ENCODE measurements at places on chromosomes 6 and 20.

DNA sequence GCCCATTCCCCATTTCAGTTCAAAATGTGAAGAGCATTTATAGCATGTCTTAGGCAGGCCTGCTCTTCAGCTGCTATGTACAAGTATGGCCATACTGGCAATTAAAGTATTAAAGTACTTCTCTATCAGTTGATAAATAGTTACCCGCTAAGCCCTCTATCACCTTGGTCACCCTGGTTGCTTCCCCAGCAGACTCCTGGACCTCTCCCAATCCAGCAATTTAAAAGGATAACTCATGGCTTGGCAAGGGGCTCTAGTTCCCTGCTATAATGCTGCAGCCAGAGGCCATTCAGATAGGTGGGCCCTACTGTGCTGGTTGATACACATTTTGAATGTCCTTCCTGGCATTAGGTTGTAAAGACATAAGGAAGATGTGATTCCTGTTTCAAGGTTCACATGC is 7.0 kb downstream of the C6orf163 start:
- DNase-seq, result no peak

GRCh38 chr6:152248980-152249379 is 388.2 kb downstream of the SYNE1 start:
- no peak for DNase-seq

DNA sequence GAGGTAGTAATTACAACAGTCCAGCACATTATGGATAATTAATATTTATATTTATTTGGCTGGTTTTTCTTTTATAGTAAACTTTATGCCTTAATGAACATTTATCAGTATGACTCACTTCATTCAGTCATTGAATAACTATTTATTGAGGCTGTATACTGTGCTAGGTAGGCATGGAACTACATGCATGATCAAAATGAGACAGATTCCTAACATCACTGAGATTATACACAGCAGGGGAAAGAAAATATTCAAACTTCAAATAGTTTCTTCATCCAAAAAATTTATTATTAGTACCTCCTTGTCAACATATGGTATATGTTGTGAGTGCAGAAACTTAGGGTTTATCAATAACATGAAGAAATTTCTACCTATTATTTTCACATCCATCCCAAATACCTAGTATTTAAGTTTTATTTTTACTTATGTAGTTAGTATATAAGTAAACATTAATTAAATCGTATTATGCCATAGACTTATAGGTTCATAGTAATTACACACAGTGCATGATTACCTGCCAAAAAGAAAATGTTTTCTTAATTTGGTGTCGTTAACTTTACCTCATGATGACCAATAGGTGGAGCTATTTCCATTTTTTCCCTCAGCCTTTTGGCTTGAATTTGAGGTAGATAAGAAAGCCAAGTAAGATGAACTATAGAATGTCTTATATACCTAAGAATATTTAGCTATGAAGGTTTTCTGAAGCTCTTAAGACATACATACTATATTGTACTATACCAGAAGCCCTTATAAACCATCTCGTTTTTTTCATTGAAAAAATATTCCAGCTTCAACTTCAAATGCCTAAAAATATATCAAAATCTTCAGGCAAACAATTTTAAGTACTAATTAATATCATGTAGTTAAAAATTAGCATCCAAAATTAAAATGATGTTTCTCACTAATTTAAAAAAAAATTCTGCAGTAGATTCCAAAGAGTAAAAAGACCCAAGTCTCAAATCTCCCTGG is 12.5 kb upstream of the TMEM30A start:
- DNase-seq, result no peak

- no peak for DNase-seq
Observed at GRCh38 chr6:165109011-165109410, 200.4 kb downstream of the C6orf118 start.

- DNase-seq, result no peak
Observed at GRCh38 chr20:59455402-59456341, 148.7 kb upstream of the PHACTR3 start.

DNA sequence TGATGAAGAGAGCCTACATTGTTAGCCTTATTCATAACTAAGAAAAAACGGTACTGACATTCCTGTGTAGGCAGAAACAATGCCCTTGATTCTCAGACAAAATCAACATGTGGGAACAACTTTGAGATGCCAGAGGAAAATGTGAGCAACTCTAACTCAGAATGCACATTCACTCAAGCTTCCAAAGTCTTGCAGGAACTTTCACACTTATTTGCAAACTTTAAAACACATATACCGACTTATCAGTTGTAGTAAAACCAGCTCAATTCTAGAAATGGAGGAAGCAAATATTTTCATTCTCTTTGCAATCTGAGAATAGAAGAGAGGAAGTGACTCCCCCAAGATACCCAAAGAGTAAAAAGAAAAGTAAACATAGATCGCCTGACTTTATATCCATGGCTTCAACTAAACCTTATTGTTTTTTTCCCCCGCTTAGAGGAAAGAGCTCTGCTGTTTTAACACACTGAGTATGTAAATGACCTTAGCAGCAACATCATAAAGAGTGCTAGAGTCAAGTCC is 117.6 kb downstream of the EPB41L2 start:
- no peak for DNase-seq

- DNase-seq, result no peak
Observed at GRCh38 chr20:50049442-50050026, 63.4 kb downstream of the UBE2V1 start.

DNA sequence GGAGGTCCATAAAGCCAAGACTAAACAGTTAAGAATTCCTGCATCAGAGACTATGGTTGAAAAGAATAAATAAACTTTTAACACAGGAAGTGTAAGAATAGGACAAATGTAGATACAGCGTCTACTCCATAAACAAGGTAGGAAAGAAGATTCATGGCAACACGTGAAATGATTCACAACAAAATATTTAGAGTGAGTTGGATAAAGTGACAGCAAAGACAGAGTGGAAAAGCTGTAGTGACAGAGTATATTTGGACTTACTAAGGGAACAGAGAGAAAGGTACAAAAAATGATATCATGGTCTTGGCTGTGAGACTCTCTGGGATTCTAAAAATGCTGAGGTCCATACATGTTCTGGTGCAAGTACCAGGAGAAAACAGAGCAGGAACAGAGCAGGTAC is 21.9 kb upstream of the KIAA0408 start:
- no peak for DNase-seq

DNA sequence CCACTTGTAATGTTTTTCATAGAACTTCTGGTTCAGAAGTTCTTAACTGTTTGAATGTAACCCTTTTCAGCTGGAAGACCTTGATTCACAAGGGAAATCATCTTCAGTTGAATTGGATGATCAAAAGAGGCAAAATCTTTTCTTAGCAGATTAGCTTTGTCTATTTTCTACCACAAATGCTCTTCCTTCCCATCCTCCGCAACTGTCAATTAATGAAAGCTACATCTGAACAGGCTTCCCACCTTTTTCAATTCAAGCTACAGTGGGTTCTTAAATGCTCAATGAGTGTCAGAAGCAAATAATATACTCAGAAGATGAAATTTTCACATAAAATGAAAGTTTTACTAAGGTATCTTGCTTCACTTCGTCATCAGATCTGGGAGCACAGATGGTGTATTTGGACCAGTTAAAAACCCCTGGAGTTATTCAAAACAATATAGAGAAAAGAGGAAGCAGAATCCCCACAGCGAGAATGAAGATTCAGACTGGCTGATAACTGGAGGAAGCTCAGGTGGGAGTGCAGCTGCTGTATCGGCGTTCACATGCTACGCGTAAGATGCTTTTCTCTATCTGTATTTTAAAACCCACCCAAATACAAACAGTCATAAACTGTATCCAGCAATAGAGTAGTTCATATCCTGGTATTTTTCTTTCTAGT is 19.4 kb downstream of the QRSL1 start:
- DNase-seq, result no peak

GRCh38 chr20:8876366-8876765 is 192.5 kb upstream of the PLCB4 start:
- no peak for DNase-seq

DNA sequence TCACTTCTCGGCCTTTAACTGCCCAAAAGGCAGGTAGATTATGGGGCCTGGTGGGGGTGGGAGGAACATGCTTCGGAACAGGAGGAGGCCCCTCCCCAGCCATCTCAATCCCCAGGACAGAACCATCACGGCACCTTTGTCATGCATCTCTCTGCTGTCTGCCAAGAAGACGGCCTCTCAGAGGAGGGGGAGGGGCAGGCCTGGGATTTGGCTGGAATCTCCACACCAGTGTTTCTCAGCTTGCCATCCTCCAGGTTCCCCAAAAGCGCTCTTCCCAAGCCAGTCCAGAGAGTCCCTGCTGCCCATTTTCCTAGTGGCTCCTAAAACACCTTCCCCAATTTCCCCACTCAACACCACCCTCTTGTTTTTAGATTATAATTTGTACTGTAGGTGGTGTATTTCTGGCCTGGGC is 2.5 kb upstream of the POU5F1 start:
- no peak for DNase-seq

GRCh38 chr6:125356884-125357283 is 55.1 kb upstream of the HDDC2 start:
- no peak for DNase-seq

GRCh38 chr20:61757678-61758563 is 307.8 kb downstream of the TAF4 start:
- DNase-seq, result no peak

GRCh38 chr6:150492941-150493340 is 106.7 kb upstream of the PLEKHG1 start:
- DNase-seq, result no peak

All from activated effector memory CD4-positive, alpha-beta T cell treated with Interleukin-2 at 50 U/mL for 16 hours (primary cell).